ENCODE measurements at places on chromosomes 2 and 18.
A peak's percentile ranks its signal among the peaks of the same experiment; 100 is the strongest.

GRCh38 chr18:59141294-59142068 lies 1.8 kb downstream of the SEC11C start:
- DNase-seq: no peak

DNA sequence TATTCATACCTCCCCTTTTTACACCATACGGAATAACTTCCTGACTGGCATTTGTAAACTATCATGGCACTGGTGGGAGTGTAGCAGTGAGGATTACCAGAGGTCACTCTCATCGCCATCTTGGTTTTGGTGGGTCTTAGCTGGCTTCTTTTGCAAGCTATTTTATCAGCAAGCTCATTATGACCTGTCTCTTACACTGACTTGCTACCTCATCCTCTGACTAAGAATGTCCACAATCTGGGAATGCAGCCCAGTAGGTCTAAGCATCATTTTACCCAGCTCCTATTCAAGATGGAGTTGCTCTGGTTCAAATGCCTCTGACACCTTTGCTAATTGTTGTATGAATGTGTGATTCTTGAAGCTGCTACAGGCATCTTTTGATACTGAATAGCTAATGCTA lies 950.8 kb upstream of the SLC39A10 start:
- DNase-seq: peak; percentile 0

DNA sequence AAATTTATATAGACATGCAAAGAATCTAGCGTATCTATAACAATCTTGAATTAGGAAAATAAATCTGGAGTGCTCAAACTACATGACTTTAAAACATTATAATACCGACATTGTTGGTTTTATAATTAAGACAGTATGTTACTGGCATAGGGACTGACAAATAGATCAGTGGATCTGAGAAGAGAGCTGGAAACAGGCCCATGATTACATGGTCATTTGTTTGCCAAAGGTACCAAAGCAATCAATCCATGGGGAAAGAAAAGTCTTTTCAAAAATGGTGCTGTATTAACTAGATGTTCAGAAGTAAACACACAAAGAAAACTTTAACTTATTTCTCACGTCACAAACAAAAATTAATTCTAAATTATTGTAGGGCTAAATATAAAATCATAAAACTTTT lies 124.2 kb downstream of the BCL2L11 start:
- no peak for DNase-seq

GRCh38 chr2:221464971-221465370 lies 107.1 kb downstream of the EPHA4 start:
- DNase-seq: no peak

- DNase-seq: no peak
These were observed 796.2 kb downstream of the KCNJ3 start for GRCh38 chr2:155494744-155495143.

DNA sequence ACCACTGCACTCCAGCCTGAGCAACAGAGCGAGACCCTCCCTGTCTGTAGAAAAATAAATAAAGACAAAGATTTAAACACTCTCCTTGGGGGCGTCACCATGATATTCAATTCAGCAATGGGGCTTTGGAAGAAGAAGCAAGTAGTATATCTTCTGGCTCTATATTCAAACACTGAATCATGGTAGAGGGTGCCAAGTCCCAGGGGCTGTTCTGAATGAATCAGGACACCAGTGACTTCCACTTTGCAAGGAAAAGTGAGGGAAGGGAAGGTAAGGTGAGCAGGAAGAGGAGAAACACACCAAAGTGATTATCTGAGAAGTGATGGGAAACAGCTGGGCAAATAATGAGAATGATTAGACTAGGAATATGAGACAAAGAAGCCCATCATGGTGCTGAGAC lies 80.5 kb downstream of the AAK1 start:
- no peak for DNase-seq

All from astrocyte of the cerebellum (primary cell).